ENCODE measurements at places on chromosomes 16 and 17.

GRCh38 chr16:26701243-26701886, 365.4 kb upstream of the C16orf82 start:
- DNase-seq, result no peak

GRCh38 chr16:75593825-75594820, 27.9 kb downstream of the GABARAPL2 start:
- no peak for DNase-seq

DNA sequence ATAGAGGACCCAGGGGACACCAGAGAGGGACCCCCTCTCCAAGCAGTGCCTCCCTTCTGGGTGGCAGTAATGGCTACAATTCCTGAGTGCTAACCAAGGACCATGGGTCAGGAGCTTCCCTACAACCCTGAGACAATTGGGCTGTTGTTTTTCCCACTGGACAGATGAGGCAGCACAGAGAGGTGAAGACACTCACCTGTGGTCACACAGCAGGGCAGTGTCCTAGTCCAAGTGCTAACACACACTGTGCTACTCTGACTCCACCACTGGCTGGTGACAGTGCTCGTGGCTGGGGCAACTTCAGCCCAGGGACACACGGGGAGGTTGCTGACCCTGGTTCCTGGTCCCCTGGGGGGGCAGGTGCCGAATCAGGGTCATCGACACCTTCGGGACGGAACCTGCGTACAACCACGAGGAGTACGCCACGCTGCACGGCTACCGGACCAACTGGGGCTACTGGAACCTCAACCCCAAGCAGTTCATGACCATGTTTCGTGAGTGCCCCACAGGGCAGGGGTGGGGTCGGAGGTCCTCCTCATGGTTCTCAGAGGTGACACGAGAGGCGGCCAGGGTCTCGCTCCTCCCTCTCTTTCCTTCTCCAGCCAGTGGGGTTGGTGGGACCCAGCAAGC, 58.1 kb downstream of the MGAT5B start:
- DNase-seq, result no peak

GRCh38 chr16:57894390-57895080, 76.4 kb downstream of the CNGB1 start:
- DNase-seq, result no peak

GRCh38 chr17:44758414-44759085, at the start of gene ADAM11:
Gene ADAM11 (plus strand): TSS chr17:44758988. CDS start chr17:44759200, 212 bp downstream.
- no peak for DNase-seq

- no peak for DNase-seq
Observed at GRCh38 chr16:71264299-71264698, 24.9 kb downstream of the CMTR2 start.

GRCh38 chr17:37283414-37283961, 92.3 kb upstream of the C17orf78 start:
- DNase-seq, result no peak

GRCh38 chr17:70278844-70279462, 109.6 kb downstream of the KCNJ2 start:
- no peak for DNase-seq

GRCh38 chr16:23855010-23855409, 19.2 kb downstream of the PRKCB start:
- no peak for DNase-seq

DNA sequence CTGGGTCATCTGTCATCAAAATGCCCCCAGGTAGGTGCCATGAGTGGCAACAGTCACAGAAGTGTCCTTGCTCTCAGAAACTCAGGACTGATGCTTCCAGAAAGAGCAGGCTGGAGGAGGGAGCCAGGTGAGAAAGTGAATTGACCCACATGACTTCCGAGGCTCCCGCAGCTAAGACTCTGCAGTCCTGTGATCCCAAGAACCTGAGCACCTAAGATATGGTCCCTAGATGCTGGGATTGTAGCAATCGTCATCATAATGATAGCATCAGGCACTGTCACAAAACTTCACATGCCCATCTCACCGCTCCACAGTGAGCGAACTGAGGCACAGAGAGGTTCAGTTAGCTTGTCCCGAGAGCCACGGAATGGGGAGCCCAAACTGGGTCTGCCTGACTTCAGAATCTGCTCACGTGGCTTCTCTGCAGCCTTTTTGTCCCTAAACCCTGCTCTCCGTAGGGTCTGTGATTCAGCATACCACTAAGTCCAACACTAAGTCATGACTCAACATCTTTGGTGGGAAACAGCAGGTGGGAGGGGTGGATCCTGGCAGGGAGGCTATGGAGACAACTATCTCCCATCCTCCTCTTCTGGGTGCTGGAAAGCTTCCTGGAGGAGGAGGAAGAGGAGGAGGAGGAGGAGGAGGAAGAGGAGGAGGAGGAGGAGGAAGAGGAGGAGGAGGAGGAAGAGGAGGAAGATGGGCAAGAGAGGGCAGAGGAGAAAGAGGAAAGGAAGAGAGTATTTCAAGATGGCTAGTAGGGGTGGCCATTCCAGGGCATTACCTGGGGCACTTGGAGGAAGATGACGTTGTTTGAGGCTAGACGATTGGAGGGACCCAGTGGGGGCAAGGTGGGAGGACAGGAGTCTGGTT, 55.5 kb upstream of the DLX4 start:
- DNase-seq, result no peak

GRCh38 chr17:57988301-57989250, 522 bp upstream of the VEZF1 start:
- DNase-seq, result no peak

- DNase-seq, result no peak
Observed at GRCh38 chr17:57559634-57560318, 185.3 kb downstream of the CCDC182 start.

DNA sequence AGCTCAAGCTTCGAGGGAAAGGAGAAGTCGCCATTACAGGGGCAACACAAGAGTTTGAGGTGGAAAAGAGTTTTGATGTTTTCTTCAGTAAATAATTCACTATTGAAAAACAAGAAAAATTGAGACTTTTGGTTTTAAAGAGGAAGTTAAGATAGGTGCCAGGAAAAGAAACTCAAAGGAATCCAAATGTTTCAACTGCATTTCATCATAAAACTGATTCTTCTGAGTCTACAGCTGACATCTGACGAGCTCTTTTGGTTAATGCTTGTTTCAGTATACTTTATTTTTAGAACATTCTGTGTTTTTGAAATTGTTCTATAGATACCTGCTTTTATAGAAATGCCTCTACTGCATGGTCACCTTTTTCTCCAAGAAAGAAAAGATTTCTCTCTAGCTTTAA, 54.0 kb downstream of the ERN1 start:
- DNase-seq, result no peak

GRCh38 chr17:58643147-58643546, 48.7 kb downstream of the TEX14 start:
- DNase-seq, result no peak

GRCh38 chr17:81538651-81539570, 10.7 kb downstream of the FSCN2 start:
- DNase-seq, result no peak

DNA sequence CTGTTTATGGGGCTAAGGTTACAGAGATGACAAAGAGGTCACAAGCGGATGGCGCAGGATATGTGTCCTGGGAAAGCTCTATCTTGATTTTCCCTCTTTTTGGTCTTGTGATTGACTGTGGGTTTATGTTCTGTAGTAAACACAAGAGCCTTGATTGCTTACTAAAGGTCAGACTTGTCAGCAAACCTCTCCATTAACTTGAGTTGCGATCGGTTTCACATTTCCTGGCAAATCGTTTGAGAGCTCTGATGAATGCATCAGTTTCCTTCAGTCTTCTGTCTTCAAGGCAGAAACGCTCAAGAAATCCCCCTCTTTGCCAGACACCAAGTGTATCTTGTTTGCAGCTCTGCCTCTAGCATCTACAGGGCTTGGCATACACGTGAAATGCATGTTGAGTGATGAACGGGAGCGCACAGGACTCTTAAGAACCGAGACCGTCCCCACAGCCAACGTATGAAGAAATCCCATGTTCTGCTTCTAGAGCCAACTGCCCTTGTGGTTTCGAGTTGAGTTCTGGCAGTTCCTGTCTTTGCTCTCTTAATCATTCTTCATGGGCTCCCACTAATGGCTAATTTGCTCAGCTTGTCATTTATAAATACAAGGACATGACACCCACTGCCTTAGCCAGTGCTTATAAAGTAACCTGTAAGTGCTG, 143.3 kb downstream of the PITPNC1 start:
- no peak for DNase-seq

GRCh38 chr16:21239646-21240045, 6.1 kb downstream of the ANKS4B start:
- no peak for DNase-seq

DNA sequence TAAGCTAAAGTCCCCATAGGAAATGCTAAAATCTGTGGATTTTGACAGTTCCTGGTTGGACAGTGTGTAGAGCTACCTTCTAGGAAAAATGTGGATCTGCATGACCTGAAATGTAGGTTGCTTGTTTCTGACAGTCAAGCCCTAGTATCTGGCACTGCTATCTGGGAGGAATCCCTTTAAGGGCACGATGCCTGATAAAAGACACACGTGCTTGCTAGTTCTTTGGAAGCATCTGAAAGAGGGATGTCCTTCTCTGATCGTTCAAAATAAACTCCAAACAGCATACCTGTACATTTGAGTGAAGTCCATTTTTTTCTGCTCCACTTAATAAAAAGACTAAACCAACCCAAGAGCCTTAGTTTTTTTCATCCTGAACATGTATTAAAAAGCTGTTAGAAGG, 101.3 kb downstream of the CDK5R1 start:
- no peak for DNase-seq

DNA sequence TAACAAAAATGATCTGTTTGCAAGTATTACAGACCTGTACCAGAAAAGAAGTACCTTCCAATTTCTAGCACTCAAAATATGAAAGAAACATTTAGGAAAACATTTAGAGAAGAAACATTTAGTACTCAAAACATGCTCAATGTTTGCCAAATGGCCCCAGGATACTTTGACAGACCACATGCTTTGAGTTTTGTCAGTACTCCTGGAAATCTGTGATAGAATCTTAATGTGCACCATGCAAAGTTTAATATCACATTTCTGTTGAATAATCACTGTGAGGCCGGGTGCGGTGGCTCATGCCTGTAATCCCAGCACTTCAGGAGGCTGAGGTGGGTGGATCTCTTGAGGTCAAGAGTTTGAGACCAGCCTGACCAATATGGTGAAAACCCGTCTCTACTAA, 8.5 kb upstream of the ZC3H7A start:
- DNase-seq, result no peak

GRCh38 chr17:55238179-55238930, 26.4 kb upstream of the HLF start:
- peak; percentile 78 for DNase-seq

DNA sequence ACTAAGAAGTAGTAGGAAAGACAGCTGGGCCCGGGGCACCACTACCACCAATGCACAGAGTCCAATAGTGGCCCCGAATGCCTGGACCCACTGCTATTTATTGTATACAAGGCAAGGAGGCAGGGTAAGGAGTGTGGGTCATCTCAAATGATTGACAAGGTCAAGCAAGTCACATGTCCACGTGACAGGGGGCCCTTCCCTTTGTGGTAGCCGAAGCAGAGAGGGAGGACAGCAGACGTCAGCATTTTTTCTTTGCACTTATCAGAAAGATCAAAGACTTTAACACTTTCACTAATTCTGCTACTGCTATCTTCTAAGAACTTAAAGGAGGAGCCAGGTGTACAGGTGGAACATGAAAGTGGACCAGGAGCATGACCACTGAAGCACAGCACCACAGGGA, 6.5 kb downstream of the VPS53 start:
- no peak for DNase-seq

GRCh38 chr17:19867079-19867328, 732 bp downstream of the ULK2 start:
- peak; percentile 28 for DNase-seq

- DNase-seq, result no peak
Observed at GRCh38 chr17:14833201-14833785, 431.8 kb downstream of the PMP22 start.

DNA sequence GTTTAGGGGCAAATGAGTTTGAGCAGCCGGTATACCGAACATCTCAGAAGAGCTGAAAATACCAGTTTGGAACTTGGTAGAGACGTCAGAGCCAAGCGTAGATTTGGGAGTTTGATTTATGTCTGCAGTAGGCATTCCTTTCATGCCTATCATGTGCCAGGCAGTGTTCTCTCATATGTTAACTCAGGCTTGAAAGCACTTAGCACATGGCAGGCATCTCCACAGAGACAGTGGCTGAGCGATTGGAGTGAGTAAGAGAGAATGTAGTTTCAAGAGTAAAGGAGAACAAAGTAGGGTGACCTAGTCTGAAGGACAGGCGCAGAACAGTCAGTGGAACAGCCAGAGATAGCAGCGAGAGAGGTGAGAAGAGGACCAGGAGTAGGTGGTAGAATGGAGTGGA, 207.0 kb downstream of the FTO start:
- no peak for DNase-seq

DNA sequence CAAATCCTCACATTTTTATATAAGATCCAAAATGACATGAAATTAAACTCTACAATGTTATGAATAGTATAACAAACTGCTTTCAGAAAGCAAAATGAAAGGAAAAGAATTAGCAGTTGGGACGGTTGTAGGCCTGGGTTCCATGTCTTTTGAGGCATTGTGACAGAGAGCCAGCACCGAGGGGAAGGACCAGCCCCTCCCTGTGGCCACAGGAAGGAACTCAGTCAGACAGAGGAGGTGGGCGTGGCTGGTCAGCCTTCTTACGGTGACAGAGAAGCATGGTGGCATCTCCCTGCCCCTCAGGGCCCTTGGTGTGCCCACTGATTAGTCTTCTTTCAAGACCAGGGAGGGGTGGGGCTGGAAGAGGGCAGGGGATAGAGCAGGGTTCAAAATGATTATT, 5.7 kb downstream of the ZNF319 start:
- DNase-seq, result no peak

DNA sequence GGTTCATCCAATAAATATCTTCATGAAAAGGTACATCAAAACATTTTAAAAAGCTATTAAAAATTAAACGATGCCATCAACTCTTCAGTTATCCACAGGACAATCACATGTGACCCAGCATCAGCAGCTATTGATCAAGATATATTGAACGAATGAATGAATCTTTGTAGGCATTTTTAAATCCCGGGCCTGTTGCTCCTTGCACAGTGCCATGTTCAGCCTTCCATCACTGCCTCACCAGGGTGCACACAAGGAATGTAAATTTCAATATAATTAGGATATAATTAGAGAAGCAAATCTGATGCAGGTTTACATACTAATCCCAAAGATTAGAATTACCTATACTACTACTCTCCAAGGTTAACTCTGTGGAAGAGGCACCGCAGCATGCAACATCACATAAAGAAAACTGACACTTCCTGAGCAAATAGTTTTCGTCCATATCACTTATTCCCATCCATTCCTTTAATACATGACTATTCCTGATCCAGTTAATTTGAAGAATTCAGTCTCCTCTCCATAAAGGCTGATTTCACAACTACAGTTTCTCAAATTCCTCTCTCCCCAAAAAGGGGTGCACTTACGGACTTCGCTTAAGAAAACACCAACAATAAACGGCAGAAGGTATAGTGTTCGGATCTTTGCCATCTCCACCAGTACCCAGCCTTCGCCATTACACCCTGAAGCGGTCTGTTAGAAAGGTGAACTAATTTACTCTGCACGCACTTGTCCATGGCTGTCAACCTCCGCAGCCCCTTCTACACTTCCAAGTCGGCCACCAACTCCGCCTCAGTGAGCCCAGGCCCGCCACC, 938 bp downstream of the NCOR1 start:
- no peak for DNase-seq

All from stimulated activated CD4-positive, alpha-beta T cell treated with anti-CD3 and anti-CD28 coated beads, Interleukin-1b, Interleukin-23, amount 100 ng/mL, for 24 hours (primary cell).